ENCODE measurements at places on chromosomes 11 and 22.
A peak's percentile ranks its signal among the peaks of the same experiment; 100 is the strongest.

- DNase-seq, result no peak
Observed at GRCh38 chr11:110187731-110188130, 94.5 kb downstream of the ZC3H12C start.

DNA sequence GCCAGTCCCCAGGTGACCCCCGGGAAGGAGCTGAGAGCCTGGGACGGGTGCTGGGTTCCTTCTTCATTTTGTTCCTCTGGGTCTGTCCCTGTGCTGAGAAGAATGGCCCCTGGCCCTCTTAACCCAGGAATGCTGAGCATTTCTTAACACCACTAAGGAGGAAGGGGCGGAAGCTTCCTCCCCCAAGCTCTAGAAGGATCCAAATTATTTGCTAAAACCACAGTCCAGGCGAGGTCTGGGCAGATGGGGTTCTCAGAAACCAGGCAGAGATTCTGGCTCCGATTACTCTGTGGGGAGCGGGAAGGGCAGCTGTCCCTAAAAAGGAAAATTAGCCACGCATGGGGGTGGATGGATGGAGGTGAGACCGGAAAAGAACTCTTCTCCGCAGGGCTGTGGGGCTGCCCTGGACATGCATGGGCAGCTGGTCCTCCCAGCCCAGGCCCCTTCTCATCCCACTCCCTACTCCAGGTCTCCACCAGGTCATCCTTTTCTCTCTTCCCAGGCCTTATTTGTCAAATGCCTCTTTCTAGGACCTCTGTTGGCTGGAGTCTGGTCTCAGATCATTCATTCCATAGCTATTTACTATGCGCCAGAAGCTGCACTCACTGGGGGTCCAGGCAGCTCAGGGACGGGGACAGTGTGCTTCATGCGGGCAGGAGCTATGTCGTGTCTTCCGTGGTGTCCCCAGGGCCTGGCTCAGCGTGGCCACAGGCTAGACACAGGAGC lies 45.0 kb upstream of the MYH9 start:
- no peak for DNase-seq

DNA sequence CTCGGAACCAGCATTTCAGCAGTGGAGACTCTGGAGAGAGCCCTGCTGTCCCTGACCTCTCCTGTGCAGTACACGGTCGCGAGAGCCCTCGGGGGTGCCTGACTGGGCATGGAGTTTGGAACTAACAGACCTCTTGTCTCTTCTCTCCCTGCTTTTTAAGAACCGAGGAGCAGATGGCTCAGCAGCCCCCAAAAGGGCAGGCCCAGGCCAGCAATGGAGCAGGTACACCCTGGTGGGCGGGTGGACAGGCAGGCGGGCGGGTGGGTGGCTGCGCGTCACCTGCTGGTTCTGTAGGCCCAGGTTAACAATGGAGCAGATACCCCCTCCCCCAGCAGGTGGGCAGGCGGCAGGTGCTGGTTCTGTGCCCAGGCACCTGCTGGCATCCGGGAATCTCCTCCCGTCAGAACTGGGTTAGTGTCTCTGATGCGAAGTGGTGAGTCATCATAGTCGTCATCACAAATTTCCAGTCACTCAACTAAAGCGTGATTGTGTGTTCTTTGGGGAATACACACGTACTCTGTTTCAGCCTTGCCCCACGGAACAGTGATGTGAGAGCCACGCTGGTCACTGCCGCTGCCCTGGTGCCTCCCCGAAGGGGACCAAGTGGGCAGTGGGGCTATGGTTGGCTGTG lies 41.1 kb downstream of the GRAMD4 start:
- DNase-seq, result peak; percentile 51

DNA sequence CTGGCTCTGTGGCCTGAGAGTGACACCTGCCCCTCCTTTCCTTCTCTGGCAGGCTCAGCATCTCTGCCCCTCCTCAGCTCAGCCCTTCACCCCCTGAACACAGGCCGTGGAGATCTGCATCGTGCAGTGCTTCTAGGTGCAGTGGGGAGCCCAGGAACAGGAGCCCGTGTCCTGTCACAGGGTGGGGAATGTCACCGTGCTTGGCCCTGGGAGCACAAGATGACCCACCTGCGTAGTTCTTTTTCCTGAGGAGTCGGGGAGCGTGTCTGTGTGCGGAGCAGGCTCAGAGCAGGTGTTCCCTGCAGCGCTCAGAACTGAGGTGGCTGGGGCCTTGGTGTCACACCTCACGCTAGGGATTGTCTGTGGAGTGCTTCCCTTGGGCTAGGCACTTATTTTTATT lies 10.6 kb downstream of the TBC1D22A start:
- DNase-seq, result no peak

GRCh38 chr11:127458561-127458960 lies 458.0 kb upstream of the KIRREL3 start:
- no peak for DNase-seq

DNA sequence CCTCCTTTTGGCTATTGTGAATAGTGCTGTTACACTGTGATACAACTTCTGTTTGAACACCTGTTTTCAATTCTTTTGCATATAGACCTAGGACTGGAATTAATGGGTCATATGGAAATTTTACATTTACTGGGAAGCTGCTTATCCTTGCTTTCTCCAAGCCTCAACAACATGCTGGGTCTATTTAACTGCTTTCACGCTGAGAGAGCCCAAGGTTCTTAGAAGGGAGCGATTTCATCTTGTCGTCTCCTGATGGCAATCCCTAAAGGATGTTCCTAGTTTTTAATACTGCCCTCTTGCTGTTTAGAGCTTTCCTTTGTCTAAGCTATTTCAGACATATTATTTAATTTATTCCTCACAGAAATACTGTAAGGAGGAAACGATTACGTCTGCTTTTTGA lies 15.5 kb downstream of the IRAG1 start:
- DNase-seq, result no peak

DNA sequence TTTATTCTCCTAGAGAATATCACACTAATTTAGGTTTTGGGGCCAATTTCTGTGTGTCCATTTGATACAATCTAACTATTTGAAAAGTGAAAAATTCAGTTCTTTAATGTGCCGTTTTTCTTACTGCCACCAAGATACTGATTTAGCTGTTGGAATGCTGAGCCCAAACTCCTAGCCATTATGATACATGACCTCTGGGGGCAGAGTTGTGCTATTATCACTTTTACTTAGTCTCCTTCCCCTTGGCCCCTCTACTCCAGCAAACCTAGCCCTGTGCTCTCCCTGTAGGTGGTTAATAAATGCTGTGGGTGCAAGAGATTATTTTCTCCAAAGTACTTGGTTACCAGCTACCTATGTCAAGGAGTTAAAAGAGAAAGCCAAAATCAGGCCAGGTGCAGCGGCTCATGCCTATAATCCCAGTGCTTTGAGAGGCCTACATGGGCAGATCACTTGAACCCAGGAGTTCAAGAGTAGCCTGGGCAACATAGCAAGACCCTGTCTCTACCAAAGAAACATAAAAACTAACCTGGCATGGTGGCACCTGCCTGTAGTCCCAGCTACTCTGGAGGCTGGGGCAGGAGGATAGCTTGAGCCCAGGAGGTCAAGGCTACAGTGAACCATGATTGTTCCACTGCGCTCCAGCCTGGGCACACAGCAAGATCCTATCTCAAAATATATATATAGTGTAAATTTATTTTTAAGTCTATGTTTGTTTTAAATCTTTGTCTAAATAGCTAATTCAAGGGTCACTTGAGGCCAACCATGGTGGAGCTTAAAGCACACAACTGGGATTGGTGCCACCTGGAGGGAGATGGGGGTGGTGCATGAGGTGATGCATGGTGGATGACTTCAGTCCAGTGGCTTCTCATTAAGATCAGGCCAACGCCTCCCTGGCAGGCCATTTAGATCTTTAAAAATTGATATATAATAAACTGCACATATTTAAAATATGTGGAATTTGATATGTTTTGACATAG lies 193.2 kb upstream of the PLET1 start:
- DNase-seq, result no peak

GRCh38 chr11:61378713-61379313 lies 13.6 kb upstream of the TMEM216 start:
- DNase-seq, result no peak

DNA sequence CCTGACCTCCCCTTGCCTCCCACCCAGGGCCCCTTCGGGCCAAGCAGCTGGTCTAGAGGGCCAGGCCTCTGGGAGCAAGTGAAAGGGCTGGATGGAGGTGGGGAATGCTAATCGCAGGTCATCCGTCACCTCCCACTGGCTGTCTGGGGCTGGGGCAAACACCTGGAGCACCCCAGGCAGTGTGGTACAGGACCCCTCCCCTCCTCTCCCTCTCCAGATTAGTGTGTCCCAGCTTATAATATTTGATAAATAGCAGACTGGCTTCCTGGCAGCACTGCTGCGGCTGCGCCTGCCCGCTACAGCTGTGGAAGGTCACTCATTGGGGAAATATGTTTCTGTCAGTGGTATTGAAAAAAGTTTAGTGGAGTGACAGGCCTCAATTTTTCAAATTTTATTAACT lies 90.7 kb upstream of the PHOX2A start:
- DNase-seq, result no peak

DNA sequence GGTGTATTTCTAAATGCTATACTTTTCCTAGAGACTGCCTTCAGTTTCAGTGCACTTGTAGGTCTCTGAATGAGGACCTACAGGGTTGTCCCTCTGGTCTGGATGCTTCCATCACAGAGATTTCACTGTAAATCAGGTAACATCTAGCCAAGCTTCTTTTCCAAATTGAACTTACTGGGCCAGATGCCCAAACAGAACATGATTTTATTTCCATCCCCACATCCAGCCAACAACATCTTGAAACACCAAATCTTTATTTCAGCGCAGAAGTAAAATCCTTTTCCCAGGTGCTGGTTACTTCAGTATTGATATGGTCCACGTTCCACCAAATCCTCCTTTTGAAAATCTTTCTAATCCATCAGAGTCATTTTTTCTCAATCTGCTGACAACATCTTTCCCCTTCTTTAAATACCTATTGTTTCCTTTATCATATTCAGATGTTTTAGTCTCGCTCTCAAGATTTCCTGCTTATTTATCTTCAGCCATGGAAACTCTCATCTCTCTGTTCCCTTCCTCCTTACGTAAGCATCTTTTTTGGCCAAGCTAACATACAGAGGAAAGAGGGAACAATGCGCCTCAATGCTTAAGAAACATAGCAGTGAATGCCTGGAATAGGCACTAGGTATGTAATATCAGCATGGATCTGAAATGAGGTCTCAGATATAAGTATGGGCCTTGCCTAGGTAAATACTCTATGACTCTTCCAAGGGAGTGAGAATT lies 201.2 kb upstream of the MTNR1B start:
- DNase-seq, result no peak

DNA sequence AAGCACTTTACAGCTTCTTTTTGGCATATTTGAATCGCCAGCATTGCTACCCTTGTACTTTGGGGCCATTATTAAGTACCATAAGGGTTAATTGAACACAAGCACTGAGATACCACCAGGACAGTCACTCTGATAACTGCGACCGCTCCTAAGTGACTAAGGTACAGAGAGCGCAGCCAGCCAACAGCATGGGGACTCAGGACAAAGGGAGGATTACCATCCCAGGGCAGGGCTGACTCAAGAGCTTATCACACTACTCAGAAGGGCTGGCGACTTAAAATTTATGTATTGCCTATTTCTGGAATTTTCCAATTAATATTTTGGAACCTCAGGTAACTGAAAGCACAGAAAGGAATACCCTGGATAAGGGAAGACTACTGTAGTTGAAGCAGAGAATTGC lies 479 bp downstream of the ZNF280A start:
- DNase-seq, result no peak

DNA sequence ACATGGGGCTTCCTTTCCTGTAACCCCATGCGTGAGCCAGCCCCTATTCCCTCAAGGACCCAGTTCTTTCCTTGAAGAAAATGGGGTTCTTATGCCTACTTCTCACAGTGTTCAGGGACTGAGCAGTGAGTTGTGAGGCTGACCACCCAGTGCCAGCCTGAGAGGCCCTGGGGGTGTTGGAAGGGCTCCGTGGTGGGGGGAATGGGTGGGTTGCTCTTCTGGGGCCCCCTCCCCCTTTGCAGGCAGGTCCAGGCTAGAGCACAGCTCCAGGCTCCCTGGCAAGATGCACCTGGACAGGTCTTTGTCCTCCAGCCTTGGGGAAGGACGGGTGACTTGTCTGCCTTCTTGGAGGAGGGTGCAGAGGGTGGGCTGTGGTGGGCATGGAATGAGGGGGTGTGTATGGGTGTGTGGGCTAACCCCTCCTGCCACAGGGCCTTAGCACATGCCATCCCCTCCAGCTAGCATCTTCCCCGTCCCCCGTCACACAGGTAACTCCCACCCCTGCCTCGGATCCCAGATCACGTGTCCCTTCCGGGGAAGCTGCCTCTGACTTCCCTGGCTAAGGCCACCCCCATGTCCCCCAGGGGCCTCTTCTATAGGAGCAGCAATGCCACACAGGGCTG lies 64.6 kb downstream of the MYEOV start:
- no peak for DNase-seq

GRCh38 chr11:2540992-2541680 lies 96.3 kb downstream of the KCNQ1 start:
- DNase-seq, result no peak

DNA sequence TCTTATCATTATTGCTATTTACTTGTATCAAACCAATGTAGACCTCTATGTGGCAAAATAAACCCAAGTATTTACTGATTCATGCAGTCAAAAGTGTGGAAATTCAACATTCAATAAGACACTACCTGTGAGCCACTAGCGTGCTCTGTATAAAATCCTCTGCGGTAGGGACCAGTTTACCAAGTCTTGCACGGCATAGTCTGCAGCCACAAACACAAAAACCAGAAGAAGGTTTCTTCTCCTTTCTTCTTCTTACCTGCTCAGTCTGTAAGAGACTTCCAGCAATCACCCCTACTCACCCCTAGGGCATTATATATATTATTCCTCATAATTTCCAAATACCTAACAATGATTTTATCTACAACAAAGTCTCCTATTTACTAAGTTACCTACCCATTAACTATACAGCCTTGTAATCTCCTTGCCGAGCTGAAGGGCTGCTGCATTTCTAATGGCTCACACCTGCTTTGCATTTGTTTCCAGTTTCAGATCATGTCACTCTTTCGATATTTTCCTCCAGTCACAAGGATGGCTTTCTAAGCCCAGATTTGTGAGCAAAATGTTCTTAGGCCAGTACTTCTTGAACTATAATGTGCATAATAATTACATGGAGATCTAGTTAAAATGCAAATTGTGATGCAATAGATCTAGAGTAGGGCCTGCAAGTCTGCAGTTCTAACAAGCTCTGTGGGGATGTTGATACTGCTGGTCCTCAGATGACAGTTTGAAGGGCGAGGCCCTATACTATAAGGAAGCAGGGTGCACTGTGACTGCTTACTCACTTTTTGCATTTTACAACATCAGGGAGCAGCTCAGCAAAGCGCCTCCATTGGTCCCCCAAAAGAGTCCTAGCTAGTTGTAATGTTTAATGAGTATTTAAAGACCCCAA lies 191.9 kb upstream of the DDI1 start:
- DNase-seq, result no peak

- no peak for DNase-seq
Observed at GRCh38 chr11:29584342-29584741, 432.5 kb downstream of the KCNA4 start.

- no peak for DNase-seq
Observed at GRCh38 chr11:86517557-86517956, 142.9 kb downstream of the CCDC81 start.

- no peak for DNase-seq
Observed at GRCh38 chr11:30257058-30257457, 26.2 kb downstream of the FSHB start.

GRCh38 chr11:104015649-104016415 lies 20.6 kb upstream of the DDI1 start:
- no peak for DNase-seq

All from NCI-H446 (cell line).